ENCODE measurements at places on chromosomes 4 and X. TPM values are rescaled to one million over a fixed set of nuclear protein-coding genes. Genes with fewer than 3 reads are reported as not detected.
A peak's percentile ranks its signal among the peaks of the same experiment; 100 is the strongest.

DNA sequence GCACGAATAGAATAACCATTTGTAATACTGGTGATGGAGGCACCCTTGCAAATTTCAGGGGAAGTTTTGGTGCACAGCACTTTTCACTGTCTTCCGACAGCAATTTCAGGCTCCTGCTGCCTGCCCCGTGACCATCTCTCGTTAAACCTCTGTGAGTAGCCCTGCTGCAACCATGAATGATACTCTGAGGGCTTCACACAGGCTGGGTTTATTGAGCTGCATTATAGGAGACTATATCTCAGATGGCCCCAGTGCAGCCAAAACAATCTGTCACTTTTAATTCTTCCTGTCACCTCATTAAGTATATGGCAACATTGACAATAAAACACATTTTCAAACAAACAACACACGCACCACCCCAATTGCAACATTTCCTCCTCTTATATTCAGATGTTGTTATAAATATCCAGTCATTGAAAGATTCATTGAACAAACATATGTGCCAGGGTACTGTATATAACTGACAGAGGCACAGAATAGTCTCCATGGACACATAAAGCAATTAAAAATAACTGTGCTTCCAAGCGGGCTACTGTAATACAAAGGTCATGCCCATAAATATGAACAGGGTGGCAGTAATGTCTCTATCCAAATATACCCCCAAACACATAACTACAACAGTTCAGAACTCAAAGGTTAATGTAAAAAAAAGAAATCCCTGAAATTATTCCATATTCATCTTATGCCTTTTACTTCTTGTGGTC is 477.0 kb downstream of the GBA3 start:
- no peak for DNase-seq

GRCh38 chr4:33566649-33567048 is 2677.7 kb downstream of the ARAP2 start:
- DNase-seq: no peak

- DNase-seq: no peak
These were observed 148.4 kb upstream of the VCX3A start for GRCh38 chrX:6683353-6683752.

DNA sequence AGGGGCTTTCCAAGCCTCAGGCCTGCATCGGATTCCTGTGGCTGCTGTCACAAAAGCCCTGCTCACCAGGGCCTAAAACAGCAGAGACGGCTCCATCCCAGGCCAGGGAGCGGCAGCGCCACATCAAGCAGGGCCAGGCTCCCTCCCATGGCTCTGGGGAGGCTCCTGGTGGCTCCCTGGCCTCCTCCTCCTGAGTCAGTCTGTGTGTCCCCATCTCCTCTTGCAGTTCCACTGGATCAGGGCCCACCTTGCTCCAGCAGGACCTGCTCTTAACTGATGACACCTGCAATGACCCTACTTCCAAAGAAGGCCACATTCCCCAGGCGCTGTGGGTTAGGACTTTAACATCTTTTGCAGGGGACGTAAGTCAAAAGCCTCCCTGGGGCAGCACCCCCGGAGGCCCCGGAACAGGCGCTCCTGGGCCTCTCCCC is 51.9 kb downstream of the CPZ start:
- DNase-seq: no peak

- no peak for DNase-seq
These were observed 49.1 kb downstream of the APOOL start for GRCh38 chrX:85052636-85053343.

GRCh38 chr4:40180356-40180755 is 16.5 kb upstream of the RHOH start:
- no peak for DNase-seq

- DNase-seq: no peak
These were observed 66.7 kb upstream of the PRPS1 start for GRCh38 chrX:107561468-107562215.

GRCh38 chr4:7140062-7140691 is 52.2 kb upstream of the SORCS2 start:
- no peak for DNase-seq

- no peak for DNase-seq
These were observed 9.0 kb upstream of the BCOR start for GRCh38 chrX:40106676-40107290.

GRCh38 chr4:165986956-165987698 is 114.1 kb downstream of the TLL1 start:
- no peak for DNase-seq

DNA sequence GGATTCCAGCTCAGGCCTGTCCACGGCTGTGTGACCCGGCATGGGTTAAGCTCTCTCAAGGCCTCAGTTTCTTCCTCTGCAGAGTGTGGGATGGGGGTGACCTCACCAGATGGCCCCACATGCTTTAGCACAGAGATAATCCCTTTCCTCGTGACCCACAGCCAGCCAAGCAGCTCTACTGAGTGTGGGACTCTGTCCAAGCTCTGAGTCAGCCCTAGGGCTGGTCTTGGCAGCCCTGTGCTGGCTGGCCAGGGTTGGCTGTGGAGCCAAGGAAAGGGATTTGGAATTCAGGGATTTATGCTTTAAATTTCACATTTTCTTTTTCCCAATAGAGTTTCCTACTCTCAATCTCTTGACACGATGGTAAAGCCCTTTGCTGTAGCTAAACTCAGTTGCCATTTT is 19.7 kb upstream of the SPON2 start:
- no peak for DNase-seq

DNA sequence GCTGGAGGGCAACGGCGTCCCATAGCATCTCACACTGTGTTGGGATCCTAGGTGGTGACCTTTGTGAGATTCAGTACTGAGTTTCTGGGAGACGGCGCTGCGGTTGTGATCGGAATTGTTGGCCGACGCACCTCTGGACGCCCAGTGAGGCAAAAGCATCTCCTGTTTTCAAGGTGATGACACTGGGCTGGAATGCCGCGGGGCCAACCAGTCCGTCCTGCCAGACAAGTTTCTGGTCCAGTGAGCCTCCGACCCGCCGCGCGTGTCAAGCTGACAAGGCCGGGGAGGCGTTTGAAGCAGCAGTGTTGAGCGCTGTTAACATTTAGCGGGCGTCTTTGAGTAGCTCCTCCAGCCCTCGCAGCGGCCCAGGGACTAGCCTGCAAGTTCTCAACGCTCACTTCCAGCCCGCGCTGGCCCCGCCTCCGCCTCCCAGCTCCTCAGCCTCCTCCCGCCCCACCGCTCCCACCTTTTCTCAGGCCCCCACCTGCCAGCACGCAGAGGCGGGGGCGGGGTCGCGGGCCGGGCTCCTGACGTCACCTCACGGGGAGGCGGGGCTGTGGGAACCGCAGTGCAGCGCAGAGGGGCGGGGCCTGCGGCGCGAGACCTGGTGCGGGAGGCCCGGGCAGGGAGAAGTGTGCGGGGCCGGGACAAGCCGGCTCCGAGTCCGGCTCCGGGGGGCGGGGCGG is 482 bp upstream of the CDS1 start:
- peak; percentile 88 for DNase-seq

- DNase-seq: no peak
These were observed 380.8 kb downstream of the SPRY1 start for GRCh38 chr4:123777373-123777772.

GRCh38 chr4:156827519-156827918 is 144.1 kb downstream of the PDGFC start:
- no peak for DNase-seq

GRCh38 chrX:121221322-121221977 is 174.0 kb downstream of the GLUD2 start:
- no peak for DNase-seq

The BEX2 gene
- 14.6 TPM for total RNA-seq

The LRRC66 gene
- 0.09 TPM for total RNA-seq

The PRICKLE3 gene
- total RNA-seq: 25.9 TPM

The FMR1NB gene
- not detected for total RNA-seq

The NEUROG2 gene
- total RNA-seq: 0.16 TPM

The HSD17B13 gene
- 0.16 TPM for total RNA-seq

The SOD3 gene
- total RNA-seq: not detected

The SULT1E1 gene
- total RNA-seq: not detected

The LRCH2 gene
- not detected for total RNA-seq

Data from activated CD8-positive, alpha-beta T cell treated with anti-CD3 and anti-CD28 coated beads for 36 hours (primary cell).